Stimulated activated CD4-positive, alpha-beta T cell treated with anti-CD3 and anti-CD28 coated beads, Interleukin-1b, Interleukin-23, amount 100 ng/mL, for 4 hours (primary cell): ENCODE measurements at places on chromosomes 1 and 21.

DNA sequence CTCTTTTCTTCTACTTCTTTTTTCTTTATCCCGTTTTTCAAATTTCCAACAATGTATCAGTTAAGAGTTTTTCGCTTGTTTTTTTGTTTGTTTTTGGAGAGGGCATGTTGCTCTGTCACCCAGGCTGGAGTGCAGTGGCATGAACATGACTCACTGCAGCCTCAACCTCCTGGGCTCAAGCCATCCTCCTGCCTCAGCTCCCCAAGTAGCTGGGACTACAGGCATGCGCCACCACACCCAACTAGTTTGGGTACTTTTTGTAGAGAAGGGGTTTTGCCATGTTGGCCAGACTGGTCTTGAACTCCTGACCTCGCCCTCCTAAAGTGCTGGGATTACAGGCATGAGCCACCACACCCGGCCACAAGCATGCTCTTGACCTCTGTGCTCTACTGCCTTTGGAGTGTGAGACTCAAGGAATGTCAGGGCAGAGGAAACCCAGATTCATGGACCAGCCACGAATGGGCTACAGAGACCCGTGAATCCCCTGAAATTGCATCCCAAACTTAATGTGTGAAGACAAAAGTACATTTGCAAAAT lies 65.1 kb upstream of the HSD17B7 start:
- no peak for DNase-seq

DNA sequence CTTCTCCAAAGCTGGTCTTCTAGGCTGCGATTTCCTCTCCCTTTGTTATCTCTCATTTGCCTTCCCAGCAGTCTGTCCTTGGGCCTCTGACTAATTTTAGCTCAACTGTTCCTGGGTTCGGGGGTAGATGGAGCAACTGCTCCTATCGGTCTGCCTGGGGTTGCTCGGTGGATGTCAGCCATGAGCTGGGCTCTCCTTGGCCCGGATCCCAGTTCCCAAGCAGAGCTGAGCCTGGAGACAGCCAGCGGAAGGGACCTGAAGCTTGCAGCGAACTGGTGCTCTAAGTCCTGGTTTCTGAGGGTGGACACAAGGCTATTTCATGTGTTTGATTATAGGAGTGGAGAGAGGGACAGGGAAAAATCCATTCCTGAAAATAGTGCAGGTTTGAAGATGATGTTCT lies 423.0 kb downstream of the RPS6KC1 start:
- DNase-seq = no peak

DNA sequence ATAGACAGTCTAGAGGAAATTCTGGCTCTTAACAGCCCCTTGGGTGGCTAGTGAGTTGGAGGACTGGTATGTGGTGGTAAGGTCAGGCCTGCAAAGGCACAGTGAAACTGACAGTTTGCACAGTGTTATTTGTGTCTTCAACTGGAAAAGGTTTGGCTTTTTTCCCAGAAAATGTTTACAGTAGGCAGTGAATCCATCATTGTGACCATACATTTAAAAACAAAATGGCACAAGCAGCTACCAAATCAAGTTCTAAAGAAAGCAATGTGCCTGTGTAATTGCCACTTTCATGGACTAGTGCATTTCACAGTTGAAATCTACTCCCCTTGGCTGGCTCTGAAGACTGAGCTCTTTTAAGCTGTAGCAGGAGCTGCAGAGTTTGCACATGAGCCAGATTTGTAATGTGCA lies 24.8 kb downstream of the ATPAF1 start:
- no peak for DNase-seq

DNA sequence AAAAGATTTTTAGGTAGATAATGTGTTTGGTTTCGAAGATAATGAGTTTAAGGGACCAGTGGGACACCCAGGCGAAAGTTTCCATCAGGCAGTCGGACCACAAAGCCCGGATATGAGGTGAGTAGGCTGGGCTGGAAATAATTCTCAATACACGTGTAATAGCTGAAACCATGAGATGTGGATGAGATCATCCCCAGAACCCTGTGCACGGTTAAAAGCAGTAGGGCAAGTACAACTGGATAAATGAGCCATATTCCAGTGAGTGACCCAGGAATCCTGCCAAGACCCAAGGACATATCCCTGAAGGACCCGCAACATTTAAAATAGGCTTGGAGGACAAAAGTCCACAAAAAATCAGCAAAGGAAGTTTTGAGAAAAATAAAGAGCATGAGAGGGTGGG lies 21.5 kb upstream of the NHLH2 start:
- no peak for DNase-seq

- no peak for DNase-seq
Measured at GRCh38 chr1:171116676-171117075, 26.0 kb downstream of the FMO3 start.

DNA sequence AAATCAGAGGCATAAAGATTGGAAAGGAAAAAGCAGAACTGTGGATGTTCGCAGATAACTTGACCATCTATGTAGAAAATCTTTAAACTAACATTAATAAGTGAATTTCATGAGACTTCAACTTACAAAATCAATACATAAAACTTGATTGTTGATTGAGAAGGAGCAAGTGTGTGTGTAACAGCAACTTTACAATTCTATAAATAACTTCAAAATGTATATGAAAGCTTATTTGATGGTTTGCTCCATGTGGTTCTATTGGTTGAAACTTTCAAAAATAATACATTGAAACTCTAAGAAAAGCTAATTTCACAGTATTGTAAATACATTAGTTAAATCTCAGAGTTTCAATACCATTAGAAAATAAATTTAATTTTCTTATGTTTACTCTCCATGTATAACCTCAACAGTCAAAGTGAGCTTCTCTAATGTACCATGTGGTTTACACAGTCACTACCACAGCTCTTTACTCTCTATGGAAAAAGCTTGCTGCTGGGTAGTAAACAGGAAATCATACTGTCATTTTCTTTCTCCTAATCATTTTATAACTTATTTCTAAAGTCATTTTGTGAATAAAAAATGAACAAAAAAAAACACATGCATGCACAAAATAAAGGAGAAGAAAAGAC lies 12.0 kb downstream of the AKT3 start:
- DNase-seq = no peak
